ENCODE measurements at places on chromosomes 16 and 17.

- no peak for DNase-seq
Observed at GRCh38 chr17:27975146-27976011, 67.1 kb upstream of the NLK start.

- DNase-seq = no peak
Observed at GRCh38 chr17:49435671-49436029, 21.0 kb upstream of the PHB1 start.

DNA sequence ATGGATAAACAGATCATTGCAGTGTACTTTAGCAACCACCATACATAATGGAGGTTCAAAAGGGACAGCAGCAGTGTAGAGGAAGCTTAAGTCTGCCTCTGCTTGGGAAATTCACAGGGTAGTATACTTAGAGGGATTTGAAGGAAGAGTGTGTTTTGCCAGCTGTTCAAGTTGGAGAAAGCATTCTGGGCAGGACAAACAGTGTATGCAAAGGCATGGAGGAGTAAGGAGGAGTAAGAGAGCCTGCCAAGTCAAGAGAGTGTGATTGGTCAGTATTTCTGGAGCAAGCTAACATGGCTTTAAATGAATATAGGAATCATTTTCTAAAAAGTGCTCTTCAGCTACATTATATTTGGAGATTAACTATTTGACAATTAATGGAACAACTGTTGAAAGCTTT lies 22.9 kb upstream of the PHAF1 start:
- DNase-seq = no peak

DNA sequence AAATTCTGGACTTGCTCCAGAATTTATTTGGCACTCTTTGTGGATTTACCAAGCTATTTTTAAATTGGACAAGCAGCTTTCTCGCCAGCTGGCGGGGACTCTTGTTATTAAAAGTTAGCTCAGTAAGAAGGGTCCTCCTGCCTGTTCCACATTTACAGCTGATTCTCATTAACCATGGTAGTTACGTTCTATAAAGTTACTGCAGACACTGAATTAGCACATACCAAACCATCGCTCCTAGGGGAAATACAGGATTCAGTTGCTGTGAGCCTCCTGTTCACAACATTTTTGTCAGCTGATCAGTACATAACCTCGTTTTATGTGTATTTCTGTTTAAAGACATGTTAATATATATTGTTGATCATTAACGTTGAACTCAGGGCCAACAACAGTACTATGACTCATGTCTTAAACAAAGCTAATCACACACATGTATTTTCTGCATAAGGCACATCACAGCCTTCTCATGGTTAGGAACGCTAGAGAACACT lies 4.2 kb downstream of the LDAF1 start:
- no peak for DNase-seq

DNA sequence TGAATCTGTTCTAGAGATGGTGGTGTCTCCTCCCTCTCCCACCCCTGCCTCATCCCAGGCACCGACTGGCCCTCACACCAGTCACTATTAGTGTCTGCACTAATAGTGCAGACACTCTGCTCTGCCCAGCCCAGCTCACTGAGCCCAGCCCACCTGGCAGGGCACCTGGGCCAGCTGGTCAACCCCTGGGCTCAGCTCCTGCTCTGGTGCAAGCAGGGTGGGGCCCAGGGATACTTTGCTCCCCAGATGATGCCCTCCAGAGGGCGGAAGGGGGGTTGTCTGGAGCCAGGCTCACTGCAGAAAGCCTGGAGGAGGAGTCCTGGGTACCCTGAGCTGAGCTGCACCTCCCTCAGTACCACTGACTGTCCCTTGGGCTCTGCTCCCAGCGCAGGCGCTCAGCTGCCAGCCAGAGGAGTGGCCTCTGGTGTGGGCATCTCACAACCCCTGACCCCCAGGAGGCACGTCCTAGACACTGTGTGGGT lies 14.5 kb downstream of the RAB11FIP4 start:
- no peak for DNase-seq

- no peak for DNase-seq
Observed at GRCh38 chr16:1167276-1168107, 14.6 kb downstream of the CACNA1H start.

GRCh38 chr17:74387365-74388218 lies 20.3 kb downstream of the GPR142 start:
- no peak for DNase-seq

- no peak for DNase-seq
Observed at GRCh38 chr17:19569785-19570543, 36.3 kb downstream of the SLC47A1 start.

- DNase-seq = no peak
Observed at GRCh38 chr16:10390330-10390729, 4.5 kb downstream of the ATF7IP2 start.

GRCh38 chr16:19700319-19700781 lies 17.7 kb downstream of the KNOP1 start:
- no peak for DNase-seq

- DNase-seq = no peak
Observed at GRCh38 chr17:48625495-48626244, 488 bp downstream of the HOXB9 start.

DNA sequence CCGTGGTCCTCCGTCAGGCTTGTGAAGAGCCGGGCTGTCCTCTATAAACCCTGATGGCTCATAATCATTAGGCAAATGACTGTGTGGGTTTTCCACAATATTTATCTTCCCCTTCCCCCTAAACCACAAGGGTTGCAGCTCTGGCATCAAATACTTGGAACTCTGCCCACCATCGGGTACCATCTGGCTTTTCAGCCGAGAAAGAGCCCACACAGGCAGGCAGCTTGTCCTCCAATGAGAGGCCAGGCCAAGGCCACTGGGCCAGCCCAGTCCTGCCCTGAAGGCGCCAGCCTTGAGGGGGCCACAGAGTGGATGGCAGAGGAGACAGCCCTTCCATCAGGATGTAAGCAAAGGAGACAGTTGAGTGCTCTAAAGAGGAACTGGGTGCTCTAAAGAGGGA lies 31.8 kb upstream of the NAT9 start:
- no peak for DNase-seq

GRCh38 chr16:57049678-57050077 lies 42.7 kb upstream of the CPNE2 start:
- no peak for DNase-seq

GRCh38 chr16:56999409-57000270 lies 10.3 kb downstream of the NLRC5 start:
- DNase-seq = no peak

- DNase-seq = no peak
Observed at GRCh38 chr16:27408602-27409031, 6.6 kb downstream of the IL21R start.

DNA sequence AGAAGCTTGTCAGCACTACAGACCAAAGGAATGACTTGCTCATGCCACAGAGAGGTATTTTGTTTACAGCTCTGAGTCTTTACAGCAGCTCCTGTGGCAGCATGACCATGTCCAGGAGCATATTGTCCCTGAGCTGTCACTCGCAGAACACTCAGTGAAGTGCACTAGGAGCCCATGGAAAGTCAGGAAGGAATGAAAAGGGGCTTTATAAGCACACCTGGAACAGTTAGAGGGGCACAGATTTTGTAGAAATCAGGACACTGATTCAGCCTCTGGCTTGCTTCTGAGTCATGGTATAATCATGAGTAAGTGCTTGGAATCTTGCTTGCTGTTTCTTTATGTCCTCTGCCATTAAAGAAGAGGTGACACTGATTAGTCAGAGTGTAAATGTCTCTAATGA lies 41.0 kb downstream of the TADA2A start:
- DNase-seq = no peak

- DNase-seq = no peak
Observed at GRCh38 chr16:49833085-49833484, 22.8 kb downstream of the ZNF423 start.

GRCh38 chr16:81808933-81809480 lies 29.9 kb downstream of the PLCG2 start:
- no peak for DNase-seq

DNA sequence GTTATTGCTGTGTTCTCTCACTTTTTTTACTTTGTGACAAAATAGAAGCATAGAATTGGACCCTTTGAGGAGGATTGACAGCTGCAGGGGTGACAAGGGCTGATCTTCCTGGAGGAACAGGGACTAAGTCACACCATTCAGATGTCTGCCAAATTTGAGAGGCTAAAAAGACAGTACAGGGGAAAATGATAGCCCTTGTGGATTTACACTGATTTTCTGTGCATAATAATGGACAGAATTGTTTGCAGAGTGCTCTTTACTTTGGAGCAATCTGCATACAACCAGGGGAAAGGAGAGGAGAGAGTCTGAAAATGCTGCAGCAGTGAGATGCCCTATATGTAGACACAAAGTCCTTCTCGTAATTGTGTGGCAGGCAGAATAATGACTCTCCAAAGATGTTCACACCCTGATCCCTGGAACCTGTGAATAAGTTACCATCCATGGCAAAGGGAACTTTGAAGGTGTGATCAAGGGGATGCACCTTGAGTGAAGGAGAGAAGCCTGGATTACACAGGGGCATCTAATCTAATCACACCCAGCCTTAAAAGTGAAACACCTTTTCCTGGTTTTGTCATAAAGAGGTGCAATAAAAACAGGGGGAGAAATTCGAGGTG lies 221.4 kb upstream of the CPHXL start:
- no peak for DNase-seq

DNA sequence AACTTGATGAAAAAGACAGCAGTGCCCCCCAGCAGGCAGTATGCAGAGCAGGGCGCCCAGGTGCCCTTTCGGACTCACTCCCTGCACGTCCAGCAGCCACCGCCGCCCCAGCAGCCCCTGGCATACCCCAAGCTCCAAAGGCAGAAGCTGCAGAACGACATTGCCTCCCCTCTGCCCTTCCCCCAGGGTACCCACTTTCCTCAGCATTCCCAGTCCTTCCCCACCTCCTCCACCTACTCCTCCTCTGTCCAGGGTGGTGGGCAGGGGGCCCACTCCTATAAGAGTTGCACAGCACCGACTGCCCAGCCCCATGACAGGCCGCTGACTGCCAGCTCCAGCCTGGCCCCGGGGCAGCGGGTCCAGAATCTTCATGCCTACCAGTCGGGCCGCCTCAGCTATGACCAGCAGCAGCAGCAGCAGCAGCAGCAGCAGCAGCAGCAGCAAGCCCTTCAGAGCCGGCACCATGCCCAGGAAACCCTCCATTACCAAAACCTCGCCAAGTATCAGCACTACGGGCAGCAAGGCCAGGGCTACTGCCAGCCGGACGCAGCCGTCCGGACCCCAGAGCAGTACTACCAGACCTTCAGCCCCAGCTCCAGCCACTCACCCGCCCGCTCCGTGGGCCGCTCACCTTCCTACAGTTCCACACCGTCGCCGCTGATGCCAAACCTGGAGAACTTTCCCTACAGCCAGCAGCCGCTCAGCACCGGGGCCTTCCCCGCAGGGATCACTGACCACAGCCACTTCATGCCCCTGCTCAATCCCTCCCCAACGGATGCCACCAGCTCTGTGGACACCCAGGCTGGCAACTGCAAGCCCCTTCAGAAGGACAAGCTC lies 43.2 kb downstream of the SREBF1 start:
- DNase-seq = no peak

- no peak for DNase-seq
Observed at GRCh38 chr16:52549011-52549692, 2.2 kb upstream of the TOX3 start.

- DNase-seq = peak; percentile 48
Observed at GRCh38 chr17:78127239-78127887, 1.2 kb downstream of the TMC6 start.

DNA sequence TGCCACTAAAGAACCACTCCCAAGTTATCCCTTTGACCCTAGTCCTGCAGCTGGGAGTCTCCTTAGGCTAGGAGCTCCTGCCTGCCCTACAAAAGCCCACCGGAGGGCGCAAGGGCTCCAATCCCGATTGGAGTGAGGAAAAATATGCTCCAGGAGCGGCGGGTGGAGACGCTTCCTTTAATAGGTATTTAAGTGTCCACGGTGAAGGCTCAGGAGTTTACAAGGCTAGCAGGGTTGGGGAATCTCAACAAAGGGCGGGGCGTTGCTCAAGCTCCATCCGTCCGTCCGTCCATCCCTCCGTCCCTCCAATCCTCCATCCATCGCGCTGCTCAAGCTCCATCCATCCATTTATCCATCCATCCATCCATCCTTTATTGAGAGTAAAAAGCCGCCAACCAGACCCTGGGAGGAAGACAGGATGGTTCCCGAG lies 556 bp upstream of the SPNS1 start:
- DNase-seq = no peak

DNA sequence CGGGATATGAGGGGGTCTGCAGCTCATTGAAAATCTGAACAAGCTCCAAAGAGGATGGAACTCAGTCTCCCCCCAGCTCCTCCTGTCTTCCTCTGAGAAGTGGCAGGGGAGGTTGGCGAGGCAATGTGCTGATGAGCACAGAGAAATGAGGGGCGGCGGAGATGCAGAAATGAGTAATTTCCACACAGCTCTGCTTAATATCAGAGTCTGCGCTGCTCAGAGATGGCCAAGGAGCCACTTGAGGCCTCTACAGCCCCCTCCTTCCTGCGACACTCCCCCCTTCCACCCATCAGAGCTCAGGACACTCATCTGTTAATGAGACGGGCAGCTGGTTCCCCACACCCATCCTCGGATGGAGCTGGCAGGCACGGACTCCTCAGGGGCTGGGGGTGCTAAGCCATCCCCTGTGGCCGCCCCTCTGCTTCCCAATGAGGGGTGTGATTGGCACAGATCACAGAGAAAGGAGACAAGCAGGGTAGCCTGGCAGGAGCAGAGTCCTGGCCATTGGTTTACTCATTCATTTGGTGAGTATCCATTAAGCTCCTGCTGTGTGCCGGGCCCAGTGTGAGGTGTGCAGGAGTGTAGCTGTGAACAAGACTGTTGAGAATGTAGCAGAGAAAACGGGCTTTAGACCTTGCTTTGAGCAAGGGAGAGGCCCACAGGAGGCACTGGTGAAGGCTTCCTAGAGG lies 12.7 kb upstream of the CRHR1 start:
- no peak for DNase-seq

DNA sequence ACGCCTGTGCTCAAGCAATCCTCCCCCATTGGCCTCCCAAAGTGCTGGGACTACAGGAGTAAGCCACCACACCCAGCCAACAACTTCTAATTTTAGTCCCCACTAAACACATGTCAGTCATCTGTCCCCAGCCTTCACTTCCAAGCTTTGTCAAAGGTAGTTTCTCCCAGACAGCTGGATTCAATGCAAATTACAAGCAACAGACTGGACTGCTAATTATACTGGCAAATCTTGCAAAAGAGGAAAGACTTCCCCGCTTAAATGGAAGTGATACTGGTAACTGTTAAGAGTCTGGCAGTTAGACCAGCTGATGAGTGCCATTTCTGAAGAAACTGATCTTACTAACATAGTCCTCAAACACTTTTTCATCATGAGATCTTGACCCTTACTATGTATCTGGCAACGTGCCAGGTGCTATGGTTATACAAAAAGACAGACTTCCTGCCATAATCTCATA lies 8.2 kb upstream of the GGA2 start:
- DNase-seq = no peak

GRCh38 chr16:48409839-48410632 lies 24.8 kb upstream of the SIAH1 start:
- DNase-seq = no peak

- DNase-seq = no peak
Observed at GRCh38 chr16:88048985-88049384, 97.8 kb downstream of the BANP start.

GRCh38 chr16:54724346-54724925 lies 206.2 kb upstream of the IRX5 start:
- no peak for DNase-seq

Measured in activated CD4-positive, alpha-beta T cell treated with anti-CD3 and anti-CD28 coated beads for 1 hour (primary cell).